Dorsolateral prefrontal cortex (tissue), 122 donors: ENCODE measurements at places on chromosomes 7 and 10. TPM values are rescaled to one million over a fixed set of nuclear protein-coding genes. Genes with fewer than 3 reads are reported as not detected.

DNA sequence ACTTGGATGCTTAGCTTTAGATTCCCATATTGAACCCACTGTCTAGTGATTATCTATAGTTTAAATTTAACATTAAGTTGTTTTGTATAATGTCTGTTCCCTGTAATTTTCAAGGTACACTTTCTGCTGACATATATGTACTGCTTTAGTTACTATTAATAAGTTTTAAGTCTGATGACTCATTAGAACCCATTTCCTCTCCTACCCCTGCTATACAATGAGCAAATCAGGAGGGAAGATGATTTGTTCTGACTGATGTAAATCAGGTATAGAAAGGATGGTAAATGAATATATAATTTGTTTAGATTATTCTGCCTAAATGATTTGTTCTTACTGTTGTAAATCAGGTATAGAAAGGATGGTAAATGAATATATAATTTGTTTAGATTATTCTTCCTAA lies 691.8 kb downstream of the NXPH1 start:
- no peak for DNase-seq

- no peak for DNase-seq
Measured at GRCh38 chr10:103811463-103811862, 43.9 kb downstream of the SH3PXD2A start.

GRCh38 chr10:91591797-91592174 lies 41.1 kb downstream of the PPP1R3C start:
- no peak for DNase-seq

DNA sequence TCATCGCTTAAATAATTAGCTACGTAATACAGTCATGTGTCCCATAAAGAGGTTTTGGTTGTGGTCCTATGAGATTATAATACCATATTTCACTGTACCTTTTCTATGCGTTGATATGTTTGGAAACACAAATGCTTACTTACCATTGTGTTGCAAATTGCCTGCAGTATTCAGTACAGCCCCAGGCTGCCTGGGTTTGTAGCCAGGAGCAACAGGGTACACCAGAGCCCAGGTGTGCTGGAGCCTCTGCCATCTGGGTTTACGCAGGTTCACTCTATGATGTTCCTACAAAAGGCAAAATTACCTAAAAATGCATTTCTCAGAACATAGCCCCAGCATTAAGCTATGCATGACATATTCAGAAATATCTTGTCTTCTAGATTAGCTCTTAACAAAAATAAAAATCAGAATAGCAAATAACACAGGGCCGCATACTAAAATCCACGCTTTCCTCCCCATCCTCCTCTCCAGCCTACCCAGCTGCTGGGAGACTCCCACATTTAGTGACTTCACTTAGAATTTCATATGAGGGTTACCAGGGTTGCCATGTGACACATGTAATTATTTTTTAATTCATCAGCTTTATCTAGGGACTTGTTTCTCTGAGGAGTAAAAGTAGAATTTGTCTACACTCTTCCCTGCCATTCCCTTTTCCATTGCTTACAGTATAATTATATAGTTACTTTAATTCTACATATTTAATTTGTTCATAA lies 559.0 kb upstream of the ADARB2 start:
- DNase-seq: no peak

LAMB1 gene
- 62.8 TPM for total RNA-seq

CBLL1 gene
- 28.3 TPM for total RNA-seq

TACC2 gene
- 46.0 TPM for total RNA-seq
